ENCODE measurements at places on chromosomes 3 and 15.

GRCh38 chr3:66039590-66039887, 821 bp upstream of the MAGI1 start:
- no peak for DNase-seq

GRCh38 chr3:8647137-8647985, 2.8 kb upstream of the SSUH2 start:
- no peak for DNase-seq

DNA sequence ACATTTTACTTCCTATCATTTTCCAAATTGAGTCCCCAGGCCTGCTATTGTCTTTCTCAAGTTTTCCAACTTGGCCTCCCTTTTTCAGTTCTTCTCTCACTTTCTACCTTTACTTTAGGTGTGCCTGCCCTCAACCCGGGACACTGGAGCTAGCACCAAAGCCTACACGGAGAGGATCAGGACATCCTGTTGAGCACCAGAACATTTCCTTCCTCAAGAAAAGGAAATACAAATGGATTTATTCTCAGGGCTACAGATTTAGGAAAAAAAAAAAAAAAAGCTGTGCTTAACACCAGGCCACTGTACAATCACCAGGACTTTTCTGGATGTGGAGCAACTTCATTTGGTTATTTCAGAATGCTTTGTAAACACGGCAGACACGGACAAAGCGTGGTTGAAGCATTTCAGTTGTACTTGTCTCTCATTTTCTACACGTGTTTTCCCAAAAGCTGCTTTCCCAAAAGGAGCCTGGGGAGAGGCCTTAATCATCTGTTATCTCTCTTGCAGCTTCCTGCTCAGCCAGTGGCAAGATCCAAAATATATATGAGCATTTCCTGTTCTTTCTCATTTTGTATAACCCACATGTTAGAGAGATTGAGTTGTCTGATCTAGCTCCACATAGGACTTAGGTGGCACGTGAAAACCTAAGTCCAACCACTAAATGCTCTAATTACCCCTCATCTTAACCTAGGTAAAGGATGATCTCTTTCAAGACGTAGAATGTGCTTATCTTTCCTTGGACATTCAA, 15.5 kb upstream of the ATP1B3 start:
- no peak for DNase-seq

- peak; percentile 77 for DNase-seq
Observed at GRCh38 chr15:58475573-58476524, 44.1 kb downstream of the LIPC start.

DNA sequence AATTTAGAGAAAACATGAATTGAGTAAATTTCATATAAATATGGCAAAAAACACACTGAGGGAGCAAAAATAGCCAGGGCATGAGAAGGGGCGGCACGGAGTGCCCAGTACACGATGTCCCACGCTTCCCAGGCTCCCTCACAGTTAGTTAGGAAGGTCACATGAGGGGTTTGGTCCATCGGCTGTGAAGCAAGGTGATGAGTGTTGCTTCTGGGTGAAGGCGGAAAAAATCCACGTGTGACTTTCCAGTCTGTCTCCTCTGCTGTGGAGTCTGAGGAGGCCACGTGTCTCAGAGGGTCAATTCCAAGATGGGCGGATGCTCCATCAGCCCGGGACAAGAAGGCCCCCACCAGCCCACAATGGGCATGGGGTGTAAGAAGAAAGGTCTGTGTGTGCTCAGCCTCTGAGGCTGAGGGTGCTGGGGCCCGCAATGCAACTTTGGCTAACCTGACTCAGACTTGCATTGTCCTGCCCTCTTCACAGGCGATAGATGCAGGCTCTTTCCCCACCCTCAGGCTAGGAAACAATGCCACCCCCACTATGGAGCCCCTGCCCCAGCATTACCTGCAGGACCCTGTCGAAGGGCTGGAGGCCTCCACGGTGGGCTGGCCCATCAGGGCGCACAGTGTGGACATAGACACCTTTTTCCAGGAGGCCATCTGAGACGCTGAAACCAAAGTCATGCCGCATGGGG, 45.7 kb downstream of the GRIP2 start:
- no peak for DNase-seq

DNA sequence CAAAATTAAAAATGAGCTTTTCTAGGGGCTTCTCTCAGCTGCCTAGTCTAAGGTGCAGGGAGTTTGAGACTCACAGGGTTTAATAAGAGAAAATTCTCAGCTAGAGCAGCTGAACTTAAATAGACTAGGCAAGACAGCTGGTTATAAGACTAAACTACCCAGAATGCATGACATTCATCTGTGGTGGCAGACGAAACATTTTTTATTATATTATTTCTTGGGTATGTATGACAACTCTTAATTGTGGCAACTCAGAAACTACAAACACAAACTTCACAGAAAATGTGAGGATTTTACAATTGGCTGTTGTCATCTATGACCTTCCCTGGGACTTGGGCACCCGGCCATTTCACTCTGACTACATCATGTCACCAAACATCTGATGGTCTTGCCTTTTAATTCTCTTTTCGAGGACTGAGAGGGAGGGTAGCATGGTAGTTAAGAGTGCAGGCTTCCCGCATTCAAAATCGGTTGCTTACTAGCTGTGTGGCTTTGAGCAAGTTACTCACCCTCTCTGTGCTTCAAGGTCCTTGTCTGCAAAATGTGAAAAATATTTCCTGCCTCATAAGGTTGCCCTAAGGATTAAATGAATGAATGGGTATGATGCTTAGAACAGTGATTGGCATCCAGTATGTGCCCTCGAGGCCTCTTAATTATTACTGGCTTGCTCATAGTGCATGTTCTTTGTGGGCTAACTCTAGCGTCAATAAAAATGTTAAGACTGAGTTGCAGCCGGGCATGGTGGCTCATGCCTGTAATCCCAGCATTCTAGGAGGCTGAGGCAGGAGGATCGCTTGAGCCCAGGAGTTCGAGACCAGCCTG, 984 bp downstream of the CCR5 start:
- DNase-seq = no peak

DNA sequence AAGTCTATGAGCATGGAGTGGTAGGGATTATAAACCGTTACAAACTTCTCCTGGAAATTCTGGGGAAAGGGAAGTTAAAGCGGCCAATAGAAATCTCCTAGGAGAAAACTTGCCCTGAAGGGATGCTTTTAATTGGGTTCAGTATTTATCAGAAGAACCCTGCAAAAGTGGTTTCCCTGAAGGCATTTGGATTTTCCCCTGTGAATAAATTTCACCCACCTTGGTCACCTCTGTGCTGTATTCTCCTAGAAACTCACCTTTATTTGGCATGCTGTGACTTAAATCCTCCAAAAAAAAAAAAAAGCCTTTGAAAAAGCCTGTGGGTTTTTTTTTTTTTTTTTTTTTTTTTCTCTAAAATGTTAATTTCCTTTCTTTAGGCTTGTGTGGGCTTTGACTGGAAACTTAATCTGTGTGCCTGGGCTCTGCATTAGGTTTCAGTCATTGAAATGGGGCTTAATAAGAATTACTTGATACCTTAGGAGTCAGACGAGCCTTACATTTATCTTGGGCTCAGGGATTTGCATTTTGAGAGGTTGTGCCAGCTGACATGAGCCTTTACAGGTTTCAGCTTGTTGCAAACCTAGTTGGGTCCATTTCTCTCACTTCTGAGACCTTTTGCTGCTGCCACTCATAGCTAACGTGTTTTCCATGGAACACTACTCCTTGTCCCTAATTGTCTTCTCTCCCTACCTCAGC, 22.0 kb downstream of the TGFBR2 start:
- DNase-seq = no peak

DNA sequence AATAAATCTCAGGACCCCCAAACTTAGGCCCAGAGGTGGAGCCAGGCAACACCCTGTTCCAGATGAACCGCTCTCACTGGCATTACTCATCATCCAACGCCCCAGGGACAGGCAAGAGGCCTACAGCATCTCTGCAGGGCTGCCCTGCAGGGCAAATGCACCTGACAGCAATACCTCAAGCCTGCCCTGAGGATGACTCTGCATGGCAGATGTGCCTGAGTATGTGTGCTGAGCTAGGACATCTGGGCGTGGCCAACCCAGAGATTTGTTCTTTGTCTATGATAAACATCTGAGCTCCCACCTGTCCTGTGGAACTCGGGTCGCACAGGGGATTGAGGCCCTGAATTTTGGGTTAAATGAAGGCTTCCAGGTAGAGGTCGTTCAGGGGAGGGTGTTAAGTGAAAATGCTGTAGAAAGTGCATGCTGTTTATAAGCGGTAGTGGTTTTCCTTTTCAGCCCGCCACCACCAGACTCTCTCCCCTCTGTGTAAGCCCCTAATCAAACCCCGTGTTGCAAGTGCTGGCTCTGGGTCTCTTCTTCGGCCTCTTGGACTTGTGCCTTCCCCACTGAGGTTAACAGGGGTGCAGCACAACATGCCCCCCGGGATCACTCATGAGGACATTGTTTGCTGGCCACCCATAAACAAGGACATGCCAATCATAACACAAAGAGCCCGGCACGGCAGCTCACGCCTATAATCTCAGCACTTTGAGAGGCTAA, 92.3 kb downstream of the ATP10A start:
- DNase-seq = no peak

DNA sequence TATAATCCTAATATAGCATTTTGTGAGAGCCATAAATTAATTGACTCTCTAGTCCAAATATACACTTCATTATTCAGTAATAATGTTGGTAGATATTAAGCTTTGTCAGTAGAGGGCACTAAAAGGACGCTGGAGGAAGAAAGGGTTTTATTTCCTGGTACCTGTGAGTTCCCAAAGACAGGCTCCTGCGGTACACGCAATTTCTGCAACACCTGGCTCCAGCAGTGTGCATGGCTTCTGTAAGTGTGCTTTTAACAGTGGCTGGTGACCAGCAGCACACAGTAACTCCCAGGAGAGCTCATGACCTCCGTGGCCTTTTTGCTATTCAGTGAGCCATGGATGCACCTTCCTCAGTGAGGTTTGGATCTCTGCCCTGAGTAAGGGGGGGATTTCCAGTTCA, 338.3 kb upstream of the ZNF385D start:
- DNase-seq = no peak

DNA sequence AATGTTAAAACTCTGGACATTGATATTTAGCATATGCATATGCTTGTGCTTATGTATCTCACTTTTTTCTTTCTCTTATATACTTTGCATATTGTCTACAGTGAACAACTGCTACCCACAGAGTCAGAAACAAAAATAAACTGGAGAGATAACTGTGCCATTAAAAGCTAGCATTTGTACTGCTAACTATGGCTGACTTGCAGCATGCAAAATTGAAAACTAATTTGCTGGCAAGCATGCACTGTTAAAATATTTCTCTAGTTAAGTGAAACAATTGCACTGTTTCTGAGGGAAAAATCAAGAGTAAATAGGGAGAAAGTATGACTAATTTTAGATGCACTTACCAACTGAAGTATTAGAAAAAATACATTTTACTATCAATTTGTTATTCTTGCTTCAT, 177.8 kb downstream of the CBLB start:
- peak; percentile 4 for DNase-seq

- no peak for DNase-seq
Observed at GRCh38 chr15:86229936-86230335, 150.3 kb downstream of the AGBL1 start.

DNA sequence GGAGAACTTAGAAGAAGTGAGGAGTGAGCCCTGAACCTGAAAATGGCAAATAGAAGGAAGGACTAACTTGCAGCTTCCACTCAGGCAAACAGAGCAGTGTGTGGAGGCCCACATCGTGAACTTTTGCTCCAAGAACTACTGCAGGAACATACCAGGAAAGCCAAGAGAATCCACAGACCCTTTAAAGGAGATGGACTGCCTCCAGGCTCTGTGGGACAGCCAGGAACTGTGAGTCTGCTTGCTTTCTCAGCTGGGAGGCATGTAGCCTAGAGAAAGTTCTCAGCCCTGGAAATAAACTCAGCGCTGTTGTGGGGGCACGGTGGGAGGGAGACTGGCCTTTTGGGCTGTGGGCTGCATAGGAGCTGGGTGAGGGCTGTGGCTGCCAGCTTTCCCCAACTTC, 93.0 kb downstream of the SNRK start:
- DNase-seq = peak; percentile 70

- peak; percentile 80 for DNase-seq
Observed at GRCh38 chr3:115975353-115975752, 352.0 kb downstream of the GAP43 start.

DNA sequence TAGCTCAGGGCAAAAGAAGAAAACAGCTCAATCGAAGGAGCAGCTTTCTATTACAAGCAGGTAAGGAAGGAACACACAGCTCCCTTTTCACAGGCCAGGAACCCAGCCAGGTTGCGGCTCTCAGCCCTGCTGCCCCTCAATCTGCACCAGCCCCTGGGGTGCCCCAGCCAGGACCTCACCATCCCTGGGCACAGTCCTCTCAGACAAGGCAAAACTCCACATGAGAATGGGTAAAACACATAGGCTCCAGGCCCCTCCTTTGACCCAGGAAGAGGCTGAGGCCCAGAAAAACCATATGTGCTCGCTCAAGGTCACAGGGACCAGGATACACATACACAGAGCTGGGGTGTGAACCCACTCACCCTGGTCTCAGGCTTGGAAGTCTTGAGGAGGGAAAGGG, 178.7 kb upstream of the TLE3 start:
- no peak for DNase-seq

- DNase-seq = no peak
Observed at GRCh38 chr15:92882697-92883162, 17.4 kb upstream of the CHD2 start.

DNA sequence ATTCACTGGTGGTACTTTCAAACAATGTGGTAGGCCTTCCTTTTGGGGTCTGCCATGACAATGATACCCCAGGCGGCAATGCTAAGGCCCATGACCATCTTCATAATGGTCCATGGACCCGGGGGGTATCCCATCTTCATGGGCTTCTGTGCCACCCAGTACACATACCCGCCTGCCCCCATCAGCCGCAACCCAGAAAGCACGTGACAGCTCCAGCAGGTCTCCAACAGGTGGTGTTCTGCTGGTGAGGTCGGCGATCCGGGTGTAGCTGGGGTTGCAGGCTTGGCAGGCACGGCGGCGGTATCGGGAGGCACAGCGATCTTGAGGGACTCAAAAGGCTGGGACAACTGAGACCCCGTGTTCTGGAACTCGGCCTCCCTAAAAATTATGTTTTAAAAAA, 214.5 kb downstream of the SNRPN start:
- DNase-seq = no peak

- no peak for DNase-seq
Observed at GRCh38 chr3:161443921-161444693, 52.5 kb upstream of the OTOL1 start.

DNA sequence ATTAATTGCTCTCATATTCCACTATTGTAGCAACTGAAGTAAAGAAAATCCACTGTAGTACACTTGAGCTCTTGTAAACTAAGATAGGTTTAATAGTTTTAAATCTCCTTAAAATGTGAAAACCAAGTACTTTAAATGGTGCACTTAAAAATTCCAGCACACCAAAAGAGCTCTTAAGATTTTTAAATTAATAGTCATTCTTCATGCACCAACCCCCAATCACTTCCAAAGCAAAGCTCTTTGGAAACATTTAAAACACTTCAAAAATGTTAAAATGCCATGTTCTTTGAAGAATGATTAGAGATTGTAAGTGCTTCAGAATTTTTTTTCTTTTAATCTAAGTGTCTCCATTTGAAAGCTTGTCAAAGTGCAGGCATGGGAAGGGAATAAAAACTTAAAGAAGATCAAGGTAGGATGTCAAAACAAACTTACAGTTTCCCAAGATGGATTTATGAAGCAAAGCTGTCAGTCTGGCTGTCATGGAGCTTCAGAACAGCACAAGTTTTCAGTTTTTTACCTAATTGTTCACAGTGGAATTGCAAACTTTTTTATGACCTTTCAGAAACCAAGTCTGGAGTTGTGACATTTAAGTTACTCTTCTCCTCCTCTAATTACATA, 84.3 kb downstream of the ARPP21 start:
- no peak for DNase-seq
